ENCODE measurements at places on chromosomes 4 and X. TPM values are rescaled to one million over a fixed set of nuclear protein-coding genes. Genes with fewer than 3 reads are reported as not detected.

Gene FRMPD3
- total RNA-seq = 12.1 TPM

- no peak for DNase-seq
Measured at GRCh38 chr4:633976-634598, 8.7 kb downstream of the PDE6B start.

DNA sequence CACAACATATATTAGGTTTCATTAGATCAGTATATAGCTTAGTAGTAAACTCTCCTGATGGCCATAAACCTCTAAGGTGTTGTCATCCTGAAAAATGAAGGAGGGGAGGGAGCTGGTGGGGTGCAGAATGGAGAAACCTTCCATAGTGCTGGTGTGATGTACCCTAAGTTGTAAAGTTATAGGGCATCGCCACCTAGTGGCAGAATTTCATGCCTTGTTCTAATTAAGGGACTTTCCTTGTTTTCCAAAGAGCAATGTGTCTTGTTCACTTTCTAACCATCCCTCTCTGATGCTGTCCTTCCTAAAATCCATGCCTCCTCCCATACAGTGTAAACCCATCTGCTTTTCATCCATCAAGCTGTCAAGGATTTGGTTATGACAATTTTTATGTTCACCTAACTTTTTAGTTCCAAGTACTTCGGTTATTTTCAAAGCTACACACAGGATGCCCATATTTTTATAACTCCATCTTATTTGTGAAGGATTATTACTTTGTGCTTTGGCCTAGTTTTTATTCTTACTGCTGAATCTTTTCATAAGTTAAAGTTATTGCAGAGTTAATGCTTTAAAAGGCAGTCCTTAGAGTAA lies 4.5 kb downstream of the NBDY start:
- DNase-seq = peak; percentile 46

DNA sequence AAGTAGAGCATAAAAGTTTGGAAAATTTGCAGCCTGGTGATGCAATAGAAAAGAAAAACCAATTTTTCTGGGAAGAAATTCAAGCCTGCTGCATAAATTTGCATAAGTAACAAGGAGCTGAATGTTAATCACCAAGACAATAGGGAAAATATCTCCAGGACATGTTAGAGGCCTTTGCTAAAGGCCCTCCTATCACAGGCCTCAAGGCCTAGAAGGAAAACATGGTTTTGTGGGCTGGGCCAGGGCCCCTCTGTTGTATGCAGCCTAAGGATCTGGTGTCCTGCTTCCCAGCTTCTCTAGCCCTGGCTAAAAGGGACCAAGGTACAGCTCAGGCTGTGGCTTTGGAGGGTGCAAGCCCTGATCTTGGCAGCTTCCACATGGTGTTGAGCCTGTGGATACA lies 6.2 kb upstream of the RTL3 start:
- DNase-seq = no peak

DNA sequence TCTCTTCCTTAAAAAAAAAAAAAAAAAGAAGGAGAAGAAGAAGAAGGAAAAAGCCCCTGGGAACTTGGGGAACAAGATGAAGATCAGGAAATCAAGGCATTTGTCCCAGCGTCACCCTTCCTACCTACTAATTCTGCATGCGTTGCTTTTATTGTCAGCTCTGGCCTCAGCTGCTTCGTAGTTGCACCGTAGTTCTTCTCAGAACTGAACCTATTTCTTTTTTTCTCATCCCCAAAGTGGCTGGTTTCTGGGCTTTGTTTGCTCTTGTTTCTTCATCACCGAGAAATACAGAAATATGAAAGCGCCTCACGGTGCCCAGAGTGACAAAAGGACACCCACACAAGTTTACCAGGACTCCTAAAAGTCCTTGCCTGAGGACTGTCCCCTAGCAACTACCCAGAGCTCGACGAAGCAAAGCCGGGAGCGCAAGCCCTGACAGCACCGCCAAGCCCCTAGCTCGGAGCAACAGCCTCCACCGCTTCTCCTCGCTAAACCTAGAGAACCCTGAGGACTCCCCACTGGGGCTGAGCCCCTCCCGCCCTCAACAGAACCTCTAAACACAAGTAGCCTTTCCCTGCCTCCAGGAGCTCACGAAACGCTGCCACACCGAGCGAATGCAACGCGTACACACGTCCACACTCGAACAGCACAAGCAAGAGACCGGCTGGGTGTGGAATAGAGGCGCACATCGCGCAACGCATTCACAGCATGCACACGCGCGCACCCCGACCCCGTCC lies 710 bp downstream of the PRKG2 start:
- no peak for DNase-seq

DNA sequence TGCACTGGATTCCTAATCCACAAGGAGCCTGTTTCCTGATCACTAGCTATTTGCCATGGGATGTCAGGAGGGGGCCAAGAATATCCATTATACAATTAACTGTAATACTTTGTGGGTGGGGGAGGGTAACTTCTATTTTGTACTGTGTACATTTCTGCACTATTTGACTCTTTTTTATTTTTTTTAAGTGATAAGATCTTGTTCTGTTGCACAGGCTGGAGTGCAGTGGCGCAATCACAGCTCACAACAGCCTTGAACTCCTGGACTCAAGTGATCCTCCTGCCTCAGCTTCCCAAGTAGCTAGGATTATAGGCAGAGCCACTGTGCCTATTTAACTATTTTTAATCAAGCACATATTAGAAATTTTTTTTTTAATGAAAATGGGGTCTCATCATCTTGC lies 134.1 kb downstream of the ELOVL6 start:
- no peak for DNase-seq

GRCh38 chrX:72687396-72687795 lies 26.7 kb downstream of the PHKA1 start:
- no peak for DNase-seq
